ENCODE measurements at places on chromosomes 6 and 20. TPM values are rescaled to one million over a fixed set of nuclear protein-coding genes. Genes with fewer than 3 reads are reported as not detected.
A peak's percentile ranks its signal among the peaks of the same experiment; 100 is the strongest.

GRCh38 chr20:52047811-52048764 lies 143.5 kb downstream of the ZFP64 start:
- DNase-seq, result no peak

DNA sequence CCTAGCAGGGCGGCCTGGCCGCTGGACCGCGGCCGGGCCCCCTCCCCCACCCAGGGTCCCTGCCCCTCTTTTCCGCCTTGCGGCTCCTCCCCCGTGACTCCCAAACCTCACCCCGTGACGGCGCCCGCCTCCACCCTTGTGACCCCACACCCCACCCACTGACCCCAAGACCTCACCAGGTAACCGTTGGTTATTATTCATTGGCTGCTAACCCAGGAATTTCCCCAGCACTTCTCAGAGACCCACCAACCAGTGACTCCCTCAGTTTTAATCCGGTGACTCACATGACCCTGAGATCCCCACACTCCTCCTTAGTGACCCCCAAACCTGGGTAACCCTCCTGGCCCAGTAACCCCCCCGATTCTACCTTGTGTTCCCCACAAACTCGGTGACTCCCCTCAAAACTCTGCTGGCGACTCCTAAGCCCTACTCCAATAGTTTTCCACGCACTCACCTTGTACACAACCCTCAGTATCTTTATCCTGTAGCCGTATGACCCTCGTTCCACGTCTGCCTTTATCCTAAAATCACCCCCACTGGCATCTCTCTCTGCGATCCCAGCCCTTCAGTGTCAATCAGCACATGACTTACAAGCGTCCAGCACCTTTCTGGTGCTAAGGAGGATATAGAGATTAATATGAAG lies 534 bp downstream of the ZNF76 start:
- DNase-seq, result peak; percentile 87

DNA sequence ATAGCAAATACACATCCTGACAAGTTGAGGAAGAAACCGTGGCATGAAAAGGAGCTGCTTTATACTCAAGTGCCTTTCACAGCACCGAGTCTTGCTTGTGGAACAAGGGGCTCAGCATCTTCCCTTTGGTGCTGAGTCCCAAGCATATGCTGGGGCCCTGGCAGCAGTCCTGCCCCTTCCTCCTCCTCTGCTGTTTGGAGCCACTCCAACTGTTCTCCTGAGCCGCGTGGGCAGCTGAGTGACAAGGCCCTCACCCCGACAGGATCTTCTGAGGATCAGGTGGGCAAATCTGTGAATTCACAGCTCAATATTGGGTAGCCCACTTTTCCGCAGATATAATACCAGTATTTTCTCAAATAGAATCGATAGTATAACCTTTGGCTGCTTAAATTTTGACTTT lies 24.7 kb downstream of the DACT2 start:
- no peak for DNase-seq

Gene ZNF334
- total RNA-seq, result 9.0 TPM

DNA sequence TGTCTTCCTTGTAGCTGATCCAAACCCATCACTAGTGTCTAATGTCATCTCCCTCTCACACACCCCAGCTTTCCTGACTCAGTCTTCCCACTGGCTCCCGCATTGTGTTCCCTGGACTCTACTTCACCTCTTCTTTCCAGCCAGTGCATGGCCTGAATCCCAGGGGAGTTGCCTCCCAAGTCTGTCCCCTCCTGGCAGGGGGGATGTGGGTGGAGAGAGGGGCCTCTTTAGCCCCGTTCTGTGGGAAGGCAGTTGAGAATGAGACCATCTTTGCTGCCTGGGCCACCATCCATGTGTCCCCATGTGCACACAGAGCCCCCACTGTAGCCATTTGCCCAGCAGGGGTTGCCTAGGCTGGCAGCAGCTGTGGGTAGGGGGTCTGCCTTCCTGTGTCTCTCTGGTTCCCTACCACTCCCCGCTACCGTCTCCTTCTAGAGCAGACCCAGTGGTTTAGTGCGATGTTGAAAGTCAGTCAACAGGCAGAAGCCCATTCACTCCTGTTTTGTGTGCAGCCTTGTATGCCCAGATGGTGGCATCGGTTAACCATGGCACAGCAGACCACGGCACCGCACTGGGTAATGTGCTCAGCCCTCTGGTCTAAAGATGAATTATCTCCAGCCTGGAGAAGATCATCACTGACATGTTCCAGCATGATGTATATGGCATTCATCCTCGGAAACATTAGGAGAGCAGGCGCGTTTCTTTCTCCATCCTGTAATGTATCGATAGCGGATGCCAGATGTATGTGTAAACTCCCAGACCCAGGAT lies 178.8 kb upstream of the SNX9 start:
- no peak for DNase-seq

Gene CPNE5
- 6.9 TPM for total RNA-seq

DNA sequence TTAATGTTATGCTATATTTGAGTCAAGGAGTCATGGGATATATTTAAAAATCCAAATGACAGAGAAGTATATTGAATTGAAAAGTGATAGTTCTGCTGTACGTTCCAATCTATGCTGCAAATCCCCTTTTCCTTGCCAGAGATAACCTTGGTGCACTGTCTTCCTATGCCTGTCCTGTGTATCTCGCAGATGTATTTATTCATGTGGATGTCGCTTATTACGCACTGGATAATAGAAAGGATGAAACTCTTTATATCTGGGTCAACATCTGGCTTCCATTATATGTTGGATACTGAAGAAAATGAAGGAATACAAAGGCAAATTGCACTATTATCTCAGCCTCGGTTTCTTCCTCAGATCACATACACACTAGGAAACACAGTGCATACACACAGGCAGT lies 331.3 kb downstream of the BCKDHB start:
- no peak for DNase-seq

- no peak for DNase-seq
These were observed 344.2 kb upstream of the SULF2 start for GRCh38 chr20:48129345-48129942.

DNA sequence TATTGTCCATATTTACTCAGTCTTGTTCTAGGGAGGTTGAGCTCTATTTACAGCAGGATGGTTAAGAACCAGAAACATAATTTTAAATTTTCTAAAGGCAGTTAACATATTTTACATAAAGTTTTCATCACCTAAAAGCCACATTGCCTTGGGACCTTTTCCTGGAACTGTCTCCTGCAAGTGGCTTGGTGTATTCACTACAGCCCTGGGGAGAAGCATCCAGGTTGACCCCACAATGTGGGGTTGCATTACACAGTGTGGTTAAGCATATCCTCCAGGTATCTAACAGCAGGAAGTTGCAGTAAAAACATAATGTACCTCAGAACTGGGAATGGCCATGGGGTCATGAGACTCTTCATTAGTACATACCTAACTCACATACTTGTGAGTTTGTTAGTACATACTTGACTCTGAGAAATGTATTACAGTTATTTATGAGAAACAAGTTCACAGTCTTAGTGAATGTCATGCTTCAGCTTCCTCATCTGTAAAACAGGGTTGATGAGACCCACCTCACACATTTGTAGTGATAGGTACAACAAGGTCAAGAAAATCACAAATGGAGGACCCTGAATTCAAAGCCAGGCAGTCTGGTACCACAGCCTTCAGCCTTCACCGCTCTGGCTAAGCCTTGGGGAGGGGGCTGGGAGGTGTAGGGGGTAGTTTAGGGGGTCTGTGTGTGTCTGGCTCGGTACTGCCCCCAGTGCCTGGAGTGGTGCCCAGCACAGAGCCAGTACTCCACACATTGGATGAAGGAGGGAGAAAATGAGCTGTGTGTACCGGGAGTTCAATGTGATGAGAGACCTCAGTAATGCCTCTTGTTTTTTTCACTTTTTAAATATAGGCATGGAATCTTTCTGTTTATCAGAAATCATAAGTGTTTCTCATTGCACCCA lies 52.9 kb downstream of the KAT14 start:
- DNase-seq, result no peak

DNA sequence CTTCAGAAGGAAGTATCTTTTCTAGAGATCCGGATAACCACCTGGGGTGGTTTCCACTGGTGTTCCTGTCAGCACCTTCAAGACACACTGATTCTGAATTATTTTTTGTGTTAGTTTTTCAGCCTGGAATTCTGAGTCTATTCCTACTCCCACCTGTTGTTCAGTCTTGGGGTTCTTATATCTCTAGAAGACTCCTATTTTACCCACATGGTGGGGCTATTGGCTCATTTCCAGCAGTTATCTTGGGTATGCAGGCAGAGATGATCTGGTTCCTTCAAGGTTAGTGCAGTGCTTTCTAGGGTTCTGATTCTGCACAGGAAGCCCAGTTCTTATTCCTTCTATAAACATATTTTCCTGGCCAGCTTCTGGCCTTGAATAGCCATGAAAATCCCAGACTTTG lies 175.6 kb upstream of the PDE7B start:
- no peak for DNase-seq

DNA sequence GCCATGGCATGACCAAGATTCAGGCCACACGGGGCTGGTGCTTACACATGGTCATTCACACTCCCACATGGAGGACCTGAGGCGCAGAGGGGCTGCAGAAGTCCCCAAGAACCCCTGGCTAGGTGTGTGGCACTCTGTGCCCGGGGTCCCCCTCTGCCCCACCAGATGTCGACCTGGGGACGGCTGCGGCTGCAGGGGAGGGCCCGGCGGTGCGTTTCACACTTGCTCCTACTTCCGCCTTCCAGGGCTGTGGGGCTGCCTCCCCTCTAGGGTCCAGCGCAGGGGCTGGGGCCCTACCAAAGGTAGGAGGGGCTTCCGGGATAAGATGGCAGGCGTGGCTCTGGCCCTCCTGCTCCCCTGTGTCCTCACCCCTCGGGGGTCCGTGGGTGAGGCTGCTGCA lies 81.1 kb upstream of the SLCO4A1 start:
- no peak for DNase-seq

GRCh38 chr6:139522511-139523220 lies 148.2 kb upstream of the CITED2 start:
- no peak for DNase-seq

DNA sequence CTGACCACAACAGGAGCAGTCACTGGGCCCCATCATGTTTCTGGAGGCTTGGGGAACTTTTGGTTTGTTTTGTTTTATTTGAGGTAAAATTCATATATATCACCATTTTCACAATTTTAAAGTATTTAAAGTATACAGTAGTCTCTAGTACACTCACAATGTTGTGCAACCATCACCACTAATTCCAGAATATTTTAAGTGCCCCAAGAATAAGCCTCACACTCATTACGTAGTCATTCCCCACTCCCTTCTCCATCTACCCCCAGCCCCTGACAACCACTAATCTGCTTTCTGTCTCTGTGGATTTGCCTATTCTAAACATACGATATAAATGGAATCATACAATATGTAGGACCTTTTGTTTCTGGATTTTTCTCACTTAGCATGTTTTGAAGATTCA lies 29.0 kb downstream of the RTN4IP1 start:
- DNase-seq, result no peak

DNA sequence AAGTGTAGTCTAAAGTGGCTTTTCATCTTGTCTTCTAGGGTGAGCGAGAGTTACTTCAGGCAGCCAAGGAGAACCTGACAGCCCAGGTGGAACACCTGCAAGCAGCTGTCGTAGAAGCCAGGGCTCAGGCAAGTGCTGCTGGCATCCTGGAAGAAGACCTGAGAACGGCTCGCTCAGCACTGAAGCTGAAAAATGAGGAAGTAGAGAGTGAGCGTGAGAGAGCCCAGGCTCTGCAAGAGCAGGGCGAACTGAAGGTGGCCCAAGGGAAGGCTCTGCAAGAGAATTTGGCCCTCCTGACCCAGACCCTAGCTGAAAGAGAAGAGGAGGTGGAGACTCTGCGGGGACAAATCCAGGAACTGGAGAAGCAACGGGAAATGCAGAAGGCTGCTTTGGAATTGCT lies 27.1 kb downstream of the C20orf173 start:
- no peak for DNase-seq

DNA sequence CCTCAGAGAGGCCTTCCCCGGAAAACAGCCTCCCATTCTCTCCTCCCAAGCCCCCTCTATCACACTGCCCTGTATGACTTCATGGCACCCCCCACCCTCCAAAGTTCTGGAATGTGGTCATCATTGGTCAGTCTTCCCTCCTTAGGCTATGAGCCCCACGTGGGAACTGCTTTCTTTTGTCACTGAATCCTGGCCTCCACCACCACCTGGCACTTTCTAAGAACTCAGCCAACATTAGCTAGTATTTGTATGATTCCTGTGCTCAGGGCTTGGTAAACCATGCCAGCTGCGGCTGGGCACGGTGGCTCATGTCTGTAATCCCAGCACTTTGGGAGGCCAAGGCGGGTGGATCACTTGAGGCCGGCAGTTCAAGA lies 8.4 kb upstream of the E2F1 start:
- DNase-seq, result no peak

Gene THBD
- 25.3 TPM for total RNA-seq

Gene SLCO4A1
- 31.1 TPM for total RNA-seq

Gene RSPO3
- total RNA-seq, result 17.2 TPM

Gene TNFAIP3
- total RNA-seq, result 37.5 TPM

DNA sequence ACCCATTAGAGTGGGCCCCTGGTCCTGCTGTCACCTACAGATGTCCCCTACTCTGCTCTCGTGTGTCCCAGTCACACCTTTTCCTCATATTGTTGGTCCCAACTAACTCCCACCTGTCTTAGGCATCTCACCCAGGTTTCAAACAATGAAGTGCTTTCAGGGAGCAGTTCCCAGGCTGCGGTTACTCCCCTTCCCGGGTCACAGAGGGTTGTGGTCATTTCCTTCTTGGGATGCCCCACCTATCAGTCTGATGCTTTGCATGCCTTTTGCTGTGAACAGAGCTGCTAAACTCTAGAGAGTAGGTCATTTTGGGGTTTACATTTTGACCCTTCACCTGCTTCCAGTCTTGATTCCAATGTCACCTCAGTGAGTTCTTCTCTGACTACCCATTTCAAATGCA lies 181.6 kb downstream of the CDC5L start:
- DNase-seq, result no peak

Gene TRIM10
- total RNA-seq, result 0.62 TPM

Gene GRM1
- 0.45 TPM for total RNA-seq

DNA sequence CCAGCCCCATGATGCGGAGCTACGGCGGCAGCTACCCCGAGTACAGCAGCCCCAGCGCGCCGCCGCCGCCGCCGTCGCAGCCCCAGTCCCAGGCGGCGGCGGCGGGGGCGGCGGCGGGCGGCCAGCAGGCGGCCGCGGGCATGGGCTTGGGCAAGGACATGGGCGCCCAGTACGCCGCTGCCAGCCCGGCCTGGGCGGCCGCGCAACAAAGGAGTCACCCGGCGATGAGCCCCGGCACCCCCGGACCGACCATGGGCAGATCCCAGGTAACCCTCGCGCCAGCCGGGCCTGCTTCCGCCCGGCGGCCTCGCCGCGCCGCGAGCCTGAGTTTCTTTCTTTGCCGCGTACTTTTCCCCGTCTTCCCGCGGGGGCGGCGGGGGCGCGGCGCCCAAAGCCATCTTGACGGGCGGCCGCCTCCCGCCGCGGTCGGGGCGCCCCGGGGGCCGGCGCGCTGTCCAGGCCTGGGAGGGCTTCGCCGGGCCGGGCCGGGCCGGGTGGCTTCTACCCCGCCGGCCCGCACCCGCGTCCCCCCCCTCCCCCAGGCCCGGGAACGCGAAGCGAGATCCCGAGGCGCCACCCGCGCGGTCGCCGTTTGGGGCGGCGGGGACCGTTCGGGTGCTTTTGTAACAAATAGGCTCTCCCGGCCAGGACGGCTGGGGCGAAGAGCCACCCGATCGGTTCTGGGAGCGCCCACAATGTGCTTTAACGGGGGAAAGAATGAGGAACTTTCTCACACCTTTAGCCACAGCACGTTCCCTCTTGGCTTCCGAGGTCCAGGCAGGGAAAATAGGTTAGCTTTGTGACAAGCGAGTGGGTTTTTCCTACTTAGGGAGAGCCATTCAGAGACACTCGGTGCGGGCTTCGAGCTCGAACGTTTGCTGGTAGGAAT lies 2.3 kb downstream of the ARID1B start:
- DNase-seq, result peak; percentile 74
